ENCODE measurements at places on chromosomes 6 and 20. TPM values are rescaled to one million over a fixed set of nuclear protein-coding genes. Genes with fewer than 3 reads are reported as not detected.

GRCh38 chr20:41183391-41183790 is 46.0 kb downstream of the PLCG1 start:
- no peaks in the 10 kb centered on the region for H3K36me3 ChIP-seq
- H3K4me1 ChIP-seq, result peaks cover 6% of the 10 kb centered on the region
- no peak overlapping the region for H3K27ac ChIP-seq
- DNase-seq, result no peak

DNA sequence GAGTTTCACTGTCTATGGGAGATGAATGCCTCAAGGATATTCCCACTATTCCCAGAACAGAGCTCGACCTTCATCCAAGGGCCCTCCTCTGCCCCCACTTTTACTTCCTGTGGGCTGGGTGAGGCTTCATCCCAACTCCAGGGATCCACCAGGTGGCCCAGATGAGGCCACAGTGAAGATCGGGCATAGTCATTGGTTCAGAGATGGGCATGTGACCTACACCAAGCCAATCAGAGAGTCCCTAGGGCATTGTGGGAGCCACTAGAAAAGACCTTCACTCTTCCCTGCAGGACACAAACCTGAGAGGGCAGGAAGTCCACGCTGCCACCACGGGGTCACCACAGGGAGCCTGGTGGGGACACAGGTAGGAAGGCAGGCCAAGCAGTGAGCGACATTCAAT is 72.9 kb upstream of the SLC22A16 start:
- no peak overlapping the region for H3K4me3 ChIP-seq
- no peaks in the 10 kb centered on the region for H3K4me1 ChIP-seq
- no peaks in the 10 kb centered on the region for H3K36me3 ChIP-seq
- H3K27me3 ChIP-seq, result no peaks in the 10 kb centered on the region

- no peak overlapping the region for H3K27ac ChIP-seq
- H3K27me3 ChIP-seq, result no peaks in the 10 kb centered on the region
- no peak for DNase-seq
- H3K4me1 ChIP-seq, result no peaks in the 10 kb centered on the region
- H3K36me3 ChIP-seq, result no peaks in the 10 kb centered on the region
Measured at GRCh38 chr6:121235386-121235785, 98.9 kb downstream of the TBC1D32 start.

GRCh38 chr6:26657256-26657655 is 2.3 kb downstream of the ZNF322 start:
- H3K36me3 ChIP-seq, result peaks cover 4% of the 10 kb centered on the region
- no peak overlapping the region for H3K4me3 ChIP-seq
- H3K27me3 ChIP-seq, result no peaks in the 10 kb centered on the region
- H3K27ac ChIP-seq, result no peak overlapping the region

DNA sequence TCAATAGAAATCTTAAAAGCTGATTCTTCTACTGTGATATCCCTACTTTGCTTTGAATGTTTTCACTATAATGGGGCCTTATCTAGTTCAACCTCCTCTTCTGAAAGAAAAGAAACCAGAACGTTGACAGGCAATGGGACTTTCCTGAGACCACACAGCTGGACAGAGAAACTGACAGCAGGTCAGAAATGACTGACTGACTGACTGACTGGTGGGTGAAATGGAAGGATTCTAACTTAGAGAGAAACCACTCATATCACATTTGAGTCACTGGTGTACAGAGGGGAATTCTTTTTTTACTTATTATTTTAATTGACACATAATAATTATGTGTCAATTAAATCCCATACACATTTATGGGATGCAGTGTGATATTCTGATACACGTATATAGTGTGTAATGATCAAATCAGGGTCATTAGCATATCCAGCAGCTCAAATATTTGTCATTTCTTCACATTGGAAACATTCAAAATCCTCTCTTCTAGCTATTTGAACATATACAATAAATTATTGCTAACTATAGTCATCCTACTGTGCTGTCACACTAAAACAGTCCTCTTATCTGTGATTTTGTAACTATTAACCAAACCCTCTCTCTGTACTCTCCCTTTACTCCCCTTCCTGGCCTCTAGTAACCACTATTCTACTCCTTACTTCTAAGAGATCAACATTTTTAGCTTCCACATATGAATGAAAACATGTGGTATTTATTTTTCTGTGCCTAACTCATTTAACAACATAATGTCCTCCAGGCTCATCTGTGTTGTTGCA is 64.8 kb upstream of the NRSN1 start:
- DNase-seq, result no peak
- H3K27me3 ChIP-seq, result no peaks in the 10 kb centered on the region
- H3K36me3 ChIP-seq, result no peaks in the 10 kb centered on the region

DNA sequence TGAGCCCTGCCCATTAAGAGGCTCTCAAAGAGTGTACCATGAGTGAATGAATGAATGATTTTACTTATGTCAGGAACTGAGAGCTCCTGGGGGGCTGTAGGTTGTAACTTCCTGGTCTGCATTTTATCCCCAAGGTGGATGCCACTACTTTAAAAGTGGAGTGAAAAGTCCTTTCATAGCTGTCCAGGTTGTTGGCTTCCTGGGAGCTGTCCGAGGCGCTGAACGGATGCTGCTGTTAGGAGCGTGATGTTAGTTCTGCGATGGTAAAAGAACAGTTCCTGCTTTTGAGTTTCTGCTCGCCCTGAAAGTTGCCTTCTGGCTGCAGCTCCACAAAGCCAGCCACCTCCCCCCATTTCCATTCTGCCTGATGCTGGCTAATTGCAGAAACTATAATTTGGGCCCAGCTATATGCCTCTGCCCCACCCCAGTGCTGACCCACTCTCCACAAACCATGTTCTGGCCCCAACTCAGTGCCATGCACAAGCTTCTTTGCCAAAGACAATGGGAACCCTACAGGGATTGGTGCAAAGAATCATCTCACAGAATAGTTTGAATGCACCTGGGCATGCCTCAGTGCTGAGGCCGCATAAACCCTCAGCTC is 330.9 kb upstream of the CDH4 start:
- H3K4me1 ChIP-seq, result no peaks in the 10 kb centered on the region
- no peak overlapping the region for H3K27ac ChIP-seq
- no peak overlapping the region for H3K4me3 ChIP-seq
- no peak for DNase-seq
- H3K27me3 ChIP-seq, result no peaks in the 10 kb centered on the region

- H3K4me3 ChIP-seq, result peak overlapping the region; percentile 4
- peak overlapping the region; percentile 10 for H3K27ac ChIP-seq
- H3K27me3 ChIP-seq, result no peaks in the 10 kb centered on the region
- H3K4me1 ChIP-seq, result peaks cover 35% of the 10 kb centered on the region
Measured at GRCh38 chr6:53322188-53323029, 26.3 kb downstream of the ELOVL5 start.

DNA sequence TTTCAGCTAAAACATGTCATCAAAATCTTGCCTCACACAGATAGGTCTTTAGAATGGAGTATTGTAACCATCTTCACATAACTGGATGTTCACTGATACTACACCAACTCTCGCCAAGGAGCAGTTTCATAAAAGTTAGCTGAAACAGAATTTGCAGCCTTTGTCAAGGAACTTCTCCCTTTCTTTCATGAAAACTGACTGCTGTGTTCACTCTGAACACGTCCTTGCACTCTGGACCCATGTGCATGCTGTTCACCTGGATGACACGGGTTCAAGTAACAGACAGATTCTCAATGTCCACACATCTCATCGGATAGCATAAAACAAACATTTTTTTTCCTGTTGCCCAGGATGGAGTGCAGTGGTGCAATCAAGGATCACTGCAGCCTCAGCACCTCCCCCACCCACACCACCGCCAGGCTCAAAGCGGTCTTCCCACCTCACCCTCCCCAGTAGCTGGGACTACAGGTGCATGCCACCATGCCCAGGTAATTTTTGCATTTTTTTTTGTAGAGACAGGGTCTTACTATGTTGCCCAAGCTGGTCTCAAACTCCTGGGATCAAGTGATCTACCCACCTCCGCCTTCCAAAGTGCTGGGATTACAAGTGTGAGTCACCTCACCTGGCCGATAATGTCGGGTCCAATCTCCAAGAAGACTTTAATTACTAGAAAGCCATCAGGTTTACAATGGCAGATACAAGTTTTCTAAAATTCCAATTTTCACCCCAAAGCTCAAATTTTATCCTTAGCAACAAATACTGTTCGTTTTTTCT is 9.4 kb downstream of the DIDO1 start:
- peaks cover 68% of the 10 kb centered on the region for H3K4me1 ChIP-seq
- H3K4me3 ChIP-seq, result no peak overlapping the region
- no peak overlapping the region for H3K27ac ChIP-seq
- H3K27me3 ChIP-seq, result no peaks in the 10 kb centered on the region
- no peak for DNase-seq

GRCh38 chr20:21312813-21313474 is 9.8 kb downstream of the XRN2 start:
- no peaks in the 10 kb centered on the region for H3K27me3 ChIP-seq
- H3K27ac ChIP-seq, result no peak overlapping the region
- no peak overlapping the region for H3K4me3 ChIP-seq
- no peak for DNase-seq
- no peaks in the 10 kb centered on the region for H3K36me3 ChIP-seq

The BPIFA1 gene
- total RNA-seq, result not detected

The PDE10A gene
- 20.8 TPM for total RNA-seq

Measured in thoracic aorta (tissue), 2 donors.